ENCODE measurements at places on chromosomes 1 and 21.
A peak's percentile ranks its signal among the peaks of the same experiment; 100 is the strongest.

- DNase-seq, result no peak
Observed at GRCh38 chr21:45027241-45028196, 46.9 kb upstream of the ADARB1 start.

GRCh38 chr1:110012100-110012780, 22.2 kb upstream of the STRIP1 start:
- DNase-seq, result no peak

DNA sequence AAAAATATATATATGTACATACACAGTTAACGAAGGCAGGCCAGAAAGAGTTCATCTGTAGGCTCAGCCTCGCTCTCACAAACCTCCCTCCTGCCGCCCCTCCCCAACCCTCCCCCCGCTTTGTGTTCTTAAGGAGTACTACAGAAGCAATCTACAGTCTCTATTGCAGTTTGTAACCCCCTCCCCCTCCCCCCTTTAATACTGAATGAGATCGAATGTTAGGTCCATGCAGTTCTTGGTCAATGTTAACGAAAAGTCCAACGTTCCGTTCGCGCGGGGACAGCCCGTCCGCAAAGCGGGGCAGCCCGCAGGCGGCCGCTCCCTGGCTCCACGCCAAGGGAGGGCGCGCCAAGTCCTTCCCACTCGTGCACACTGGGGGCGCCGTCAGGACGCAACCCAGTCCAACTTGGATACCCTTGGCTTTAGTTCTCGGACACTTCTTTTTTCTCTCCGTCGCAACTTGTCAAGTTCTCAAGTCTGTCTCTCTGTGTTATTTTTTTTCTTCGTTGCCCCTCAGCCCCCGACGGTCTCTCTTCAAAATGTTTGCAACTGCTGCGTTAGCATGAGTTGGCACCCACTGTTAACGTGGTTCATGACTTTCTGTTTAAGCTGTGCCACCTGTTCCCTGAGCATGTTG, 2.2 kb downstream of the JUN start:
- DNase-seq, result peak; percentile 7

GRCh38 chr1:11990303-11991032, 10.2 kb downstream of the MFN2 start:
- no peak for DNase-seq

- DNase-seq, result no peak
Observed at GRCh38 chr1:183090391-183091006, 67.3 kb downstream of the LAMC1 start.

DNA sequence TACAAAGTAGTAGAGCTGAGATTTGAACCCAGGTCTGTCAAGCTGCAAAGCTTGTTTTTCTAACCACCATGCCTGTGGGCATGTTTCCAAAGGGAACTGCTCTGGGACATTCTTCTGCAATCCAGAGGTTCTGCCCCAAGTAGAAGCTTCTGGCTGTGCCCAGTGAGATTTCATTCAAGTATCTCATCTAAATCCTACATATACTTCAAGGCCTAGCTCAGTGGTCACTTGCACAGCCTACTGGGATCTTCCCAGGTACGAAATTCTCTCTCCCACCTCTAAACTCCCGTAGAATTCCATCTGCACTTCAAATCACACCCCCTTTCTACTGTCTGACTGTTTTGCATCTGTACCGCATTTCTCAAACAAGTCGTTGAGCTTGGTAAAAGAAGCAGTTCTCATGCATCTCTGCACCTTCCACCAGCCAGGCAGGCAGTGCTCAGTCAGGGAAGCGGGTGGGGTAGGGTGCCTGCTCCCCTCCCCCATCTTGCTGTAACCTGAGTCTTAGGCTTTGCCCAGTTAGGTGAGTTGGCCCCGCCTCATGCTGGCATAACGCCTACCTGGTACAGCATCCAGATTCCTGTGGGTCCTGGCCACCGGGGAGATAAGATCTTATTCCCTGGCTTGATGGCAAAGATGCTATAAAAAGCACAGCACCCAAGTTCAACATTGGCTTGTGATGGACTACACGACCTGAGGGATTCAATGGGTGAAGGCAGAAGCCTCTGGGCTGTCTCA, 13.5 kb downstream of the SLC9A1 start:
- no peak for DNase-seq

GRCh38 chr1:181140398-181140797, 51.9 kb downstream of the IER5 start:
- no peak for DNase-seq

DNA sequence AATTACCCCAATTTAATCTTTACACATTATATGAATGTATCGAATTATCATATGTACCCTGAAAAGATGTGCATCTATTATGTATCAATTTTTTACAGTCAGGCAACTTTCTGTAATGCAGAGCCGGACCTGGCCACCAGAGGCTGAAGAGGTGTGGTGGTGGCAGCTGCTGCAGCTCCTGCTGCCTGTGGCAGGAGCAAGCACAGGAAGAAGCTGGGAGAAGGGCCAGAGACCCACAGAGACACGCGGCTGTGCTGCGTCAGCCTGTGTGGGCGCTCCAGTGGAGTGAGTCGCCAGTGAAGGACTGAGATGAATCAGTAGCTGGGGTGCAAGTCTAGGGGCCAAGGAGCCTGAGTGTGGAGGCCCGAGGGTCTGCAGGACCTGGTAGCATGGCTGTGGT, 74.3 kb upstream of the COG2 start:
- no peak for DNase-seq

GRCh38 chr1:16064536-16065268, 8.7 kb downstream of the FAM131C start:
- no peak for DNase-seq

DNA sequence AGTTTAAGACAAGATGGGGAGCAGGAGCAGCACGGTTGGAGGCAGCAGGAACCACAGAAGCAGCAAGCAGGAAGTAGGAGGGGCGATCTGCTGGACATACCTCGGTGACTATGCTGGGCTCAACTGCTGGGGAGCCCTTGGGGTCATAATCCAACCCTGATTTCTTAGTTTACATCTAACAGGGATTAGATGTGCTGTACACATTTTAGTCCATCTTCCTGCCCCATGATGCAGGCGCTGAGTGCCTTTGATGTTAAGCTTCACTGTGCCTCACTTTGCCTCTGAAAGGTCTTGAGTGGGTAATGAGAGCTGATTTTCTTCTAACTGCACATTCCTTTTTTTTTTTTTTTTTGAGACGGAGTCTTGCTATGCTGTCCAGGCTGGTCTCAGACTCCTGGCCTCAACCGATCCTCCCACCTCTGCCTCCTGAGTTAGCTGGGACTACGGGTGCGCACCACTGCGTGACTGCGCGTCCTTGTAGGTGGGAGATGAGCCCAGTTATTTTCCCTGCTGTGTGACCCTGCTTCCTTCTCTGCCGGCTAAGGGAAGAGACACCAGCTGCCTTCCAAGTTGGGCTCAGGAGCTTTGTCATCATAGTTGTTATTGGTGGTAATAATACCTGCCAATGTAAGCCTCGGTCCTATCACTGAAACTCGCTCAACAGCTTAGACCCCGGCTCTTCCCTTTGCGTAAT, 1.1 kb upstream of the RCAN3 start:
- no peak for DNase-seq

GRCh38 chr21:16070207-16070651, 340.4 kb downstream of the USP25 start:
- no peak for DNase-seq

Measured in stimulated activated CD8-positive, alpha-beta memory T cell treated with anti-CD3 and anti-CD28 coated beads, Interleukin-7, amount 100 ng/mL, for 1 hour (primary cell).